Activated CD4-positive, CD25-positive, alpha-beta regulatory T cell treated with anti-CD3 and anti-CD28 coated beads, Interleukin-2, amount 50 U/mL, for 16 hours (primary cell): ENCODE measurements at places on chromosomes 13 and 19.

- DNase-seq = no peak
Observed at GRCh38 chr13:98405107-98405571, 171.8 kb downstream of the STK24 start.

GRCh38 chr13:44734201-44734707 is 158.1 kb upstream of the TSC22D1 start:
- no peak for DNase-seq

DNA sequence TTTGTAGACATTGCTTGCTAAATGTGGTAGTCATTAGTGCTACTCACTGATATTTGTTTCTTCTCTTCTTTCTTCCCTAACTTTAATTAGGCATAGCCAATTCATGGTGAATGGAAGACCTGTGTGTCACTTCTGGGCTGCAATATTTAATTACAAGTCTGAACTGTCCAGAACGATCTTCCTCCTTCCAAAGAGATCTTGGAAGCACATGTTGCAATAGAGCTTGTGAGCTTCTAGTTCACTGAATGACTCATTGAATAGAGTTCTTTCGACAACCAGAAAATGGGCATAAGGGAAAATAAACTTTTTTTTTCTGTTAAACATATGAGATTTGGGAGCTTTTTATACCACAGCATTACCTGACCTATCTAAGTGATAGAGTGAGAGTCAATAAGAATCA is 1264.6 kb downstream of the PCDH9 start:
- DNase-seq = no peak

GRCh38 chr13:42891591-42891990 is 100.5 kb downstream of the EPSTI1 start:
- no peak for DNase-seq

DNA sequence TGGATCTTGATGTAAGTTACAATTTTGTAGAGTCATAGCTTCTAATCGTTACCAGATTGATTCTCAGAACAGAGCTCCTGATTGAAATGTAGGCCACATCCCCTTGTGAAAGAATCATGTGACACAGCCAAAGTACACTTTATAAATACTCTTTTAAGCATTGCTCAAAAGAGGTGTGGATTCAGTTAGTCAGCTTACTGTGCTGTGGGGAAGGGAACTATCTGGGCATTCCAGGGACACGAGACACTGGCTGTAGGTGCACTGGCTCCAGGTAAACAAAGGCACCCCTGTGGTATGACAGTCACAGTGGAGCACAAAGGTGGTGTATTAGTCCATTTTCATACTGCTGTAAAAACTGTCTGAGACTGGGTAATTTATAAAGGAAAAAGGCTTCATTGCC is 222.8 kb downstream of the LIG4 start:
- no peak for DNase-seq

DNA sequence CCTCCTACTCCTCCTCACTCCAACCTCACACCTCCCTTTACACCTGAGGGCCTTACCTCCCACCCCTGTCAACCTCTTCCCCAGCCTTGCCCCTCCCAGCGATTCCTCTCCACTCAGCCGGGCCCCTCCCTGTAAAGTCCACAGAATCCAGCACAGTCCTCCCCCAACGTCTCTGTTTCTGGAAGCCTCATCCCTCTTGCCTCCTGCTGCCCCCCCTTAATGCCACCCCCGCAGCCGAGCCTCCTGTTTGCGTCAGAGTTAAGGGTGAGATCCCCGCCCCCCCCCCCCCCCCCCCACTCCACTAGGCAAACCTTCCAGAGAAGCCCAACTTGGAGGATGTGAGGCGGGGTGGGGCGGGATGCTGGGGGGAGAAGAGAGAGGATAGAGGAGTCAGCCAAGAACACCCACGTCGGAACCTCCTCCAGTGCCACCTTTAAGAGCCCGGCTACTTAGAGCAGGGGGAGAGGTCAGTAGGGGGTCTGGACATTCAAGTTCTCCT is 2.1 kb downstream of the UNC13A start:
- DNase-seq = no peak

DNA sequence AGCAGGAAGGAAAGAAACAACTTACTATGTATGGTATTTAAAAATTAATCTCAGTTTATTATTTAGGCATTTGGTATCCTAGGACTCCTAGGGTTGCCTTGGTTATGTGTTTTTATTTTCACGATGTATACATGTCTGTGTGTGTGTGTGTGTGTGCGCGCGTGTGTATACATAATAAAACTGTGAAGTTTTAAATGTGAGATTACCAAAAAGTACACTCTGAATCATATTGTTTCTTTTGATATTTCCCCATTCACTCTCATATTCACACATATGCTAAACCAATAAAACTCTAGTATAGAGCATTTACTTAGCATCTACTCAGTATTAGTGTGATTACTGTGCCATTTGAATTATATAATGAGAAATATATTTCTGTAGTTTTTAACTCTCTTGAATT is 30.8 kb upstream of the NDFIP2 start:
- no peak for DNase-seq

- no peak for DNase-seq
Observed at GRCh38 chr19:10110972-10111317, 548 bp upstream of the P2RY11 start.

GRCh38 chr19:43784241-43784980 is 3.6 kb upstream of the KCNN4 start:
- no peak for DNase-seq

- DNase-seq = no peak
Observed at GRCh38 chr13:77042566-77043177, 15.7 kb upstream of the FBXL3 start.

GRCh38 chr19:14441041-14441938 is 8.2 kb downstream of the PKN1 start:
- no peak for DNase-seq

DNA sequence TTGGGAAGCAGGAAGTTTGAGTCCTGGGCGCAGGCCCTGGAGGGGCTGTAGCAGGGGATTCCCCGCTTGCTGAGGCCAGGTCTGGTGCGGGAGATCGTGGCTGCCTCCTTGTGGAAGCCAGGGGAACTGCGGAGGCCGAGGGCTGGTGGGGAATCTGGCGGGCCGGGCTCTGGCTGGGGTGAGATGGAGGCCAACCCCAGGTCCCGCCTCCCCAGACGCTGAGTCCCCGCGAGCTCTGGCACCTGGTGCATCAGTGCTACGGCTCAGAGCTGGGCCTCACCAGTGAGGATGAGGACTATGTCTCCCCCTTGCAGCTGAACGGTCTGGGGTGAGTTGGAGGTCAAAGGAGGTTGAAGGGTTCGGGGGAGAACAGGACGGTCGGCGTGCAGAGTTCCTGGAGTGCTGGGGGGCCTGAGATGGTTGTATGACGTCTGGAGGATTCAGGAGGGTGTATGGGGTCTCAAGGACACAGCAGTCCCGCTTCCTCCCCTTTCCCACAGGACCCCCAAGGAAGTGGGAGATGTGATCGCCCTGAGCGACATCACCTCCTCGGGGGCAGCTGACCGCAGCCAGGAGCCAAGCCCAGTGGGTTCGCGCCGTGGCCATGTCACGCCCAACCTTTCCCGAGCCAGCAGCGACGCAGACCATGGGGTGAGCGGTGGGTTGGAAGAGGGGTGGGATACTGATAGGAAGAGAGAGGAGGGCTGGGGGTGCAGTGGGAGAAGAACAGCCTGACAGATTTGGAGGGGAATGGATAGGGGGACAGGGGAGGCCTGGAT is 13.1 kb downstream of the GRAMD1A start:
- peak; percentile 54 for DNase-seq

GRCh38 chr13:32426990-32427851 is 709 bp downstream of the N4BP2L1 start:
- DNase-seq = peak; percentile 30

- no peak for DNase-seq
Observed at GRCh38 chr19:7516333-7516732, 430 bp downstream of the ZNF358 start.

DNA sequence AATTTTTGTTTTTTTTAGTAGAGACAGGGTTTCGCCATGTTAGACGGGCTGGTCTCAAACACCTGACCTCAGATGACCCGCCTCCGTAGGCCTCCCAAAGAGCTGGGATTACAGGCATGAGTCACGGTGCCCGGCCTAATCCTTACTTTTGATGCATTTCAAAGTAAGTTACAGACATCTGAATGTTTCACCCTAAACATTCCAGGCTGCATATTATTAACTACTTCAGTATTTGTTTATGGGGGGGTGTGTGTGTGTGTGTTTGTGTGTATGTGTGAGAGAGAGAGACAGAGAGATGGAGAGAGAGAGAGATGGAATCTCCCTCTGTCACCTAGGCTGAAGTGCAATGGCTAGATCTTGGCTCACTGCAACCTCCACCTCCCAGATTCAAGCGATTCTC is 13.1 kb downstream of the SULT2B1 start:
- DNase-seq = no peak

DNA sequence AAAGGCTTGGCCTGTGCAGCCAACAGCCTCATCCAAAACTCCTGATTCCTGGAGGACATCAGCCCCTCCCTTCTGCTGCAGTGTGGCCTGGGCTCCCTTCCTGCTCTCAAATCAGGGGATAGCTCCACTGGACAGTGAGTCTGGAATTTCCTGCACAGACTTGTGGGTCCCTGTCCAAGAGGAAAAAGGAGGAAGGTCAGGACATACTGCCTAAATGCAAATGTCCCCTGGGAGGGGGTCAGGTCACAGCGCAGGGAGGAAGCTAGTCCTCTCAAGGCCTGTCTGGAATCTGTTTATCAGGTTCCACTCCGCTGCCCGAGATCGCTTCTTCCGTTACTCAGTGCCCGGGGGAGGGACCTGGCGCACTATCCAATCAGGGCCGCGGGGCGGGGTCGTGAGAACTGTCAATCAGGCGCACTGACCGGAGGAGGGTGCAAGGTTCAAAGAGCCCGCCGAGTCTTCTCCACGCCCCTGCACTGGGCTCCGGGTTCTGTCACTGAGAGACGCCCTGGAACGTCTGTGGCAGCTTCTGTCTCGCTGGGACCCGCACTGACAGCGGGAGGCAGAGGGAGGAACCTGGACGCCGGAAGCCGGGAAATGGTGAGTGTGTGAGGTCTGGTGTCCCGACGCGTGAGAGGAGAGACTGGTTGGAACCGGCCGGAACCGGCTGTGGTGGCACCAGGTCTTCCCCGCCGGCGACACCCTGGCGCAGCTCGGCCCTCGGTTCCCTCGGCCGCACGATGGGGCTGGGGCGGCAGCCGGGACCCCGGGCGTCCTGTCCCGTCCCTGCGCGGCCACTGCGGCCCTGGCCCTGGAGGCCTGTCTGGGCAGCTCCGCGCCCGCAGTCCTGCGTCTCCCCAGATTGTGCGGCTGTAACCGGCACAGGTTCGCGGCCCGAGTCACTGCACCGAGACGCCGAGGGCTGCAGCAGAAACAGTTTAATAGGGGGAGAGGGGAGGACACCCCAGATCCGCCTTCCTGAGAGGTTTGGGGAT is at the start of gene ZNF441:
Gene ZNF441 (plus strand): TSS at position 404 of the 995 bp plus-strand sequence. CDS start 194 bp downstream, at position 598.
- DNase-seq = peak; percentile 81

- DNase-seq = no peak
Observed at GRCh38 chr19:6425732-6426620, 1.4 kb upstream of the KHSRP start.

DNA sequence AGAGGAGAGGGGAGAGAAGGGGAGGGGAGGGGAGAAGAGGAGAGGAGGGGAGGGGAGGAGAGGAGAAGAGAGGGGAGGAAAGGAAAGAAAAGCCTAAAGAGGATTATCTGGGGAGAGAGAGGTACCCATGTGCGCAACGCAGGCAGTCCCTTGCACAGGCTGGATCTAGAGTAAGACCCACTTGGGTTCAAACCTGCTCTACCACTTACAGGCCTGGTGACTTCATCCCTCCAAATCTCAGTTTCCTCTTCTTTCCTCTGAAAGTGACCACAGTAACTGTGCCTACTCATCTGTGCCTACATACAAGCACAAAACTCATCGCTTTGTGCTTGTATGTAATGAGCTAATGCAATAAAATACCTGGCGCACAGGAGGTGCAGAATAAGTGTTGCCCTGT is 732 bp upstream of the MAP1S start:
- DNase-seq = no peak

GRCh38 chr19:30362156-30362754 is 9.9 kb upstream of the ZNF536 start:
- no peak for DNase-seq

DNA sequence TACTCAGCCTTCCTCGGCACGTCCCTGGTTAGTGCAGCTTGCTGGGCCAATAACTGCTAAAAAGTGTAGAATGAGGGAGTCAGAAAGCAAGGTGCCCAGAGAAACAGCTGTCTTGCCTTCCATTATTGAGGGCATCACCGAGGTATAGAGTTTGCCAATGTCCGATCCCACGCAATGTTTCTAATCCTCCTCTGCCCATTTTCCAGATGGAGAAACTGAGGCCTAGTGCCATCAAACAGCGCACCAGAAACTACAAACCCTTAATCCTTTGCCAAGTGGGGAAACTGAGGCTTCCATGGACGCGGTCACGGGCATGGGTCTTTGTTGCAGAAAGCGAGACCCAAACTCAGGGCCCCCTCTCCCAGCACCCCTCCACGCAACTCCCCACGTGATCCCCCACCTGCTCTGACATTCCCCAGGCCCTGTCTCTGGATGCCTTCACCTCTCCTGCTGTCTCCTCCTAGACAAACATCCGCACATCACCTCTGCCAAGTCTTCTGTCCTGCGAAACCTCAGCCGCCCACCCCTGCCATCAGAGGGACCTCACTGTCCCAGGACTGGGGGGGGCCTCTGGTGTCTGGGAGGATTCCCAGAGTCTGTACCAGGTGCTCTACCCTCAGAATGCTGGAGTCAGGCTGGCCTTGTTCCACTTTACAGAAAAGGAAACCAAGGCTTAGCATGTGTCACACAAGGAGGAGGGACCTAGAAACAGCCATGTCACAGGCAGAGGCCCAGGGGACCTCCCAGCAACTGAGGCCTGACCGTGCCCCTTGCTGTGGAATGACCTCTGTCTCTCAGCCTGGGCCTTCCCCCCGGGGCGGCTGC is 930 bp upstream of the PDE4C start:
- DNase-seq = no peak

DNA sequence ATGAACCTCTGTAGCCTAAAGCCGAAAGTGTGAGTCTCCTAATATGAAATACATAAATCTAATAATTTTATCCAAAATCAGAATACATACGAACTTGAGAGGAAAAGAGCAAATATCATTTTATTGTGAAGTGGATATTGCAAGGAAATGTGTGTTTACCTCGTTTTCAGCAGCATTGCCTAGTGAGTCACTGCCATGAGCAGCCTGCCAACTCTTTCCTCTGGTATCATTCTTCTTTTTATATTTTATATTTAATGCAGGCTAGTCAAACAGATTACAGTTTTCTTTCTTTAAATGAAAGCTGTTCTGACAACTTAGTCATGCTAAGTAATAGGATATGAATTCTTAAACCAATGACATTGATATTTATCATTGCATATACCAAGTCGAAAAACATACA is 44.2 kb downstream of the EDNRB start:
- no peak for DNase-seq

GRCh38 chr13:27923794-27924528 is 4.2 kb downstream of the PDX1 start:
- no peak for DNase-seq

GRCh38 chr19:49398931-49399330 is 10.9 kb downstream of the KASH5 start:
- no peak for DNase-seq

- DNase-seq = no peak
Observed at GRCh38 chr13:33353646-33354045, 68.1 kb upstream of the STARD13 start.

GRCh38 chr13:109154546-109154945 is 525.1 kb downstream of the MYO16 start:
- no peak for DNase-seq
